HS-5 (cell line): ENCODE measurements at places on chromosomes 4 and X.

GRCh38 chr4:138392751-138393308 is 150.7 kb upstream of the SLC7A11 start:
- DNase-seq, result no peak

- DNase-seq, result no peak
These were observed 3.3 kb downstream of the PPP2R2C start for GRCh38 chr4:6469144-6469543.

GRCh38 chr4:8777320-8778196 is 94.1 kb downstream of the HMX1 start:
- no peak for DNase-seq

DNA sequence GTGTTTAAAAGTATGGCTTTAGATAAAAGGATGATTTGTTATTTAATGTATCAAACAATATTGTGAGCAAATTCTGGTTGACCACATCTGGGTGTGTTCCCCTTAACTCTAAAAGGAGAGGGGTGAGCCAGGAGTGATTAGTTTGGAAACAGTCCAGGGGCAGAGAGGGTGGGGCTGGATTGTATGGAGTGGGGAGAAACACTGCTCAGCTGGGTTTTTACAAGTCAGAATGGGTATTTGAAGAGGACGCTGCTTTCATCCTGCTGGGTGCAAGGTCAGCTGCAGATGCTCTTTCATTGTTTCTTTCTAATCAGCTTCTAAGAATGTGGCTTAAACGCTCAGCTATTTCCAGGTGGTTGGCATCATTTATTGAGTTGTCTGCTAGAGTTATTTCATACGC is 82.8 kb upstream of the LIMCH1 start:
- no peak for DNase-seq

DNA sequence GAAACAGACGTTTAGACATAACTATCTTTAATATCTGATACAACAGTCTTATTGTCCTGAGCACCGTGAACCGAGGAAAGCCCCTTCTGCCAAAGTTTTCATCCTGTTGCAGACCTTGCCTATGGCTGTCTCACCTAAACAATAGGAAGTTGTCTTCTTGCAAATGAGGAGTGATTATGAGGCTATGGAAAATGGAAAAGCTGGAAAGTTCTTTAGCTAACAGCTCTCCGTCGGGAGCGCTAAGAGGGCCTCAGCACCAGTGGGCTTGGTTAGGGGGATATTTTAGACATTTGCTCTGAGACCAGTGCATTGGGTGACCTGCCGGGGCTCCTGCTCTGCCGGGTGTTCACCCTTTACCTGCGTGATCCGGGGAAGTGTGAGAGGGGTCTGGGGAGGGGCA is 28.4 kb downstream of the TMEM131L start:
- DNase-seq, result no peak

DNA sequence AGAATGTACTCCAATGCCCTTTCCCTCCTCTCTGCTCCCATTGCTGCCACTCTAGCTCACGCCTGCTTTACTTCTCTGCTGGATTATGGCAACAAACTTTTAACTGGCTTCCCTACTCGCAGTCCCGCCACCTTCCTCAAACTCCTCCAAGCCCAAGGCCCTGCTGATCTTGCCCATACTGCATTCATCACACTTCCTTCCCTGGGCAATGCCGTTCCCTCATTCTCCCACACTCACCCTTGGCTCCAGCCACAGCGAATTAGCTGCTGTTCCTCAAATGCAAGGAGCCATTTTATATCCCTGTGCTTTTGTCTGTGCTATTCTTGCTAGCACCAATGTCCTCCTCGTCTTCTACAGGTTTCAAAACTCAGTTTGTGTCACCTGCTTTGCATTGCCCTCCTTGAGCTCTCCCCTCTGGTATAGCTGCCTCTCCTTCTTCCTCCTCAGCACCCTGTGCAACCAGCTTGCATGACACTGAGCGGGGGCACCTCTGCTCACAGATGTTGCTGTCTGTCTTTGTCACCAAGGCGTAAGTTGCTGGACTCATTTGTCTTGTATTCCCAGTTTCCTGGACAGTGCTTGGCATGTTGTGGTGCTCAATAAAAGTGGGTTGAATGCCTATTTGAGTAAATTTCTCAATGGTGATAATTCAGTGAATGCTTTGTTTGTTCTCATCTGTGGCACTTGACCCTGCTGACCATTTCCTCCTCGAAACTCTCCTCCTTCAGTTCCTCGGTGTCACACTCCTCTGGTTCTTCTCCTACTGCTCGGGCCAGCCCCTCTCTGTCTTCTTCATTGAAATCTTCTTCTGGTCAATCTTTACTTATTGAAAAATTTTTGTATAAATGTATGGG is 22.4 kb upstream of the MGST2 start:
- DNase-seq, result no peak

DNA sequence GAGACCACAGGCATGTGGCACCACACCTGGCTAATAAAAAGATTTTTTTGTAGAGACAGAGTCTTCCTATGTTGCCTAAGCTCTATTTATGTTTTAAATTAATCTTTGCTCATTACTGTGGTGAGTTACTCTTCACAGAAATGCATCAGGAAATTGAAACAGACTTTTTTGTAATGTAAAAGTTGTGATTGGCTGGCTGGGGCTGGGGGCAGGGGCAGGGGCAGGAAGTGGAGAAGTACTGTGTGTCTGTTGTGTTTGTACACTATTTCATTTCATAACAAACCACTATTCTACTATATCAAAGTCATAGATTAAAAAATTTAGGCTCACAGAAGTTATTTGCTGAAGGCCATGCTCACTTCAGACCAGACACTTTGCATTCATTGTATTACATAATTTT is 19.1 kb upstream of the ABRAXAS1 start:
- no peak for DNase-seq

DNA sequence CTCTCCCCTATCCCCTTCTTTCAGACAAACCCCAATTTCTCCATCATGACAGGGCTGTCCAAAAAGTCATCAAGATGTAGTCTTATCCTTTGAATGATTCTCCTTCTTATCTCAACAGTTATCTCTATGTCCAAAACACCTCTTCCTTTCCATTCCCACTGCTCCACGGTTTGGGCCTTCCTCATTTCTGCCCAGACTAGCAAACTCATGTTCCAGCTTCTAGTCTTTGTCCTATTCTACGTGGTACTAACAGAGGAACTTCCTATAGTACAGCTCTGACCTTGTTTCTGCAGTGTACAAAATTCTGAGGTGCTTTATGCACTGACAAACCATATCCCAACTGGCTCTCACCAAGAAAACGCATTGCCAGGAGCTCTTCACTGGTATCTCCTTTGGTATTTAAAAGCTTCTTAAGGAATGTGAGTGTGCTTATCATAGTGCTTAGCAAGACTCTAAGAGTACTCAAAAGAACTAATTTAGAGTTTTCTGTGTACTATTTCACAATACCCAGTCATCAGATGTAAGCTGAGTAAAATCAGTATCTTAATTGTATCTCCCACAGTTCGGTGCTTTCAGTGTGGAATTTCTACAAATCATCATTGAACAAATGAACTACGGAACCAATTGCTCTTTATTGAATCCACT is 65.5 kb downstream of the MAML3 start:
- no peak for DNase-seq

DNA sequence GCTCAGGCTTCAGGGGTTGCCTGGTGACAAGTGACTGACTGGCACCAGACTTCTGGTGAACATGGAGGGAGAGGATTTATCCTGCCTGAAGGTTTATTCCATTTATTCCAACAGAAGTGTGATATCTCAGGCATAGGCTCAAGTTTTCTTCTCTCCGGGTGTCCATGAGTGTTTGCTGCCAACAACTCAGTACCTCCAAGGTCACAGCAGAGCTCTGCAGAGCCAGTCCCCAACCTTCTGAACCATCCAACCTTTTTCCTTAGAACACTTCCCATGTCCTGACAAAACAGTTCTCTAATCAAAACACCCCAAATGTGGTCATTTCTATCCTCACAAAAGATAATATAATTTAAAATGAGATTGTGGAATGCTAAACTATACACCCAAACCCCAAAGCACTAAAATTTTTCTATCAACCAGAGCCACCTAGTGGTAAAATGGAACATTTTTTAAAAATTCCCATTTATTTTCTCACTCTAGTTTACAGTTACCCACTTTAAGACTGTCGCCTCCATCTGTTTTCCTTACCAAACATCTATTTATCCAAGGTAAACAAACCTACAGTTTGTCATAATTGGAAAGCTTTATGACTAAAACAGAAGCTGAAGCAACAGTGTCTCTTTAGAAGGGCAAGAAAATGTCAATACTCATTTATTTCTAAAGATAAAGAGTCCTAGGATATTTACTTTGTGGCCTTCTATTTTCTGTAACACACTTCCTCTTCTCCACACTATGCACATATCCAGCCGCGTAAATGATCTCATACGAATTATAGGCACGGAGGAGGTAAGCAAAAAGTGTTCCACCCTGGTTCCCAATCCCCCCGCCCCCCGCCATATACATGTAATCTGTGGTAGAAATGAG is 39.5 kb downstream of the TMEM154 start:
- DNase-seq, result peak; percentile 8

- DNase-seq, result no peak
These were observed 565.6 kb upstream of the TENM3 start for GRCh38 chr4:181677621-181678020.

GRCh38 chrX:138709886-138710791 is 1.4 kb downstream of the FGF13 start:
- no peak for DNase-seq

- no peak for DNase-seq
These were observed 99.2 kb downstream of the PSAPL1 start for GRCh38 chr4:7335344-7336066.

DNA sequence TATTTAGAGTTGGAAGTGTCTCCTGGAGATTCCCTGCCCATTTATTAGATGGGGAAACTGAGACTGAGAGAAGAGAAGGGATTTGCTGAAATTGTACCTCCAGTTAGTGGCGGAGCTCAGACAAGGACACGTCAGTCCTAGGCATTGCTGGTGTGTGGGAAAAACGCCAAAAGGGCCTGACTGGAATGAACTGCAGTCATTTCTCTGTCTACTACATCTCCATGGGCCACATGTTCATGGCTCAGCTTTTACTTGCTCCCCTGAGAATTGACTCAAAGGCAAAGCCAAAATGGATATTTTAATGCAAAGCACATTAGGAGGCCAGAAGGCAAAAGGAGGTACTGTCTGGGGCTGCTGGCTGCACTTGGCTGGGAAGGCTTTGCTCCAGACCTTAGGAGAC is 3.9 kb downstream of the TFDP3 start:
- no peak for DNase-seq

- no peak for DNase-seq
These were observed 378 bp upstream of the RPS6KA6 start for GRCh38 chrX:84188320-84188834.

DNA sequence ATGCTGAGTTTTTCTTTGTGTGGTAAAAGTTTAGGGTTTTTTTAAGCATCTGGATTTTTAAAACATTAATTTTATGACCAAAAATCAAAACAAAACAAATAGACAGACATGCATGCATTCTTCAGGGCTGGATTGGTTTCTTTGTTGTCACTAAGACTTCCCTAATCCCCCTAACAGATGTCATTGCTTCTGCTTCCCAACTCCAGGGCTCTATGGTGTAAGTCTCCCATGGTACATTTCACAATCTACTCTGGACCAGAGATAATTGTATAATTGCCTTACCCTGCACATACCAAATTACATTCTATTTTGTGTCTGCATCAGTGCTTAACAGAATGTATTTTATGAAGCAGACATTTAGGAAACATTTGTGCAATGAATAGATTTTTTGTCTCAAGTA is 529.1 kb upstream of the SMIM31 start:
- no peak for DNase-seq

DNA sequence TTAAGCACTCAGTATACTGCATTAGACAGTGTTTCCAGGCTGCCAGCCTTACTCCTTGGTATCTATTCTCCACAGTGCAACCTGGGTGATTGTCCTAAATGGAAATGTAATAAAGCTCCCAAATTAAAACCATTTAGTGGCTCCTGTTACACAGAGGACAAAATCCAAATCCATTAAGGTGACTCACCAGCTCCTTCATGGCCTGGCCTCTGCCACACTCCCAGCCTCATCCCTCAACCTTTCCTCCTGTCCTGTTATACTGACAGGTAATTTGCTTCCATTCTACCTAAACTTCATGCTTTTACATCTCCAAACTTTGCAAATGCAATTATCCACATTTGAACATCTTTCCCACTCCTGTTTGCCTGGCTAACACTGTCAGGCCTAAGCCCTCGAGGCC is 140.3 kb downstream of the INPP4B start:
- DNase-seq, result no peak

- peak; percentile 2 for DNase-seq
These were observed at the start of gene C4orf51 for GRCh38 chr4:145679991-145680455. Gene C4orf51, plus strand, starts transcription at chr4:145680146. Its CDS starts 58 bp downstream, at chr4:145680204.

GRCh38 chr4:119477412-119478053 is 151.1 kb downstream of the PDE5A start:
- no peak for DNase-seq

DNA sequence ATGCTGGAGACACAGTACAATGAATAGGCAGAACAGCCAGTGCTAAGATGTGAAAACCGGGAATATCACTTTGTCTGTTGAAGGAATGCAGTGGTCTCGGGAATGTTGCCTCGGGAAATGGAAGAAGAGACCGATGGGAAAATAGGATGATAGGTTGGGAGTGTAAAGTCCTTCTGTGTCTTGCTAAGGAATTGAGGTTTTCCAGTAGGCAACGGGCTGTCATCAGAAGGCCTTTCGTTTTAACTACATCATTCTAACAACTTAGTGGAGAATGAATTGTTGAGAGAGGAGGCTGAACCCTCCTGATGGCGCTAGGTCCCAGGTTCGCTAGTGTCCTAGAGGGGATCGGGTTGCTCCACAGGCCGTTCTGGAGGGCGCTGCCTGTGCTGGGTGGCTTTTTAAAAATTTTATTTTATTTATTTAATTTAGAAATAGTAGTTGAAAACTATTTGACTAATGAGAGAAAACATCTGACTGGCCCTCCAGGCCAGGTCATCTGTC is 730 bp downstream of the VBP1 start:
- DNase-seq, result peak; percentile 24

- peak; percentile 15 for DNase-seq
These were observed 141.7 kb downstream of the HHIP start for GRCh38 chr4:144787365-144788258.

DNA sequence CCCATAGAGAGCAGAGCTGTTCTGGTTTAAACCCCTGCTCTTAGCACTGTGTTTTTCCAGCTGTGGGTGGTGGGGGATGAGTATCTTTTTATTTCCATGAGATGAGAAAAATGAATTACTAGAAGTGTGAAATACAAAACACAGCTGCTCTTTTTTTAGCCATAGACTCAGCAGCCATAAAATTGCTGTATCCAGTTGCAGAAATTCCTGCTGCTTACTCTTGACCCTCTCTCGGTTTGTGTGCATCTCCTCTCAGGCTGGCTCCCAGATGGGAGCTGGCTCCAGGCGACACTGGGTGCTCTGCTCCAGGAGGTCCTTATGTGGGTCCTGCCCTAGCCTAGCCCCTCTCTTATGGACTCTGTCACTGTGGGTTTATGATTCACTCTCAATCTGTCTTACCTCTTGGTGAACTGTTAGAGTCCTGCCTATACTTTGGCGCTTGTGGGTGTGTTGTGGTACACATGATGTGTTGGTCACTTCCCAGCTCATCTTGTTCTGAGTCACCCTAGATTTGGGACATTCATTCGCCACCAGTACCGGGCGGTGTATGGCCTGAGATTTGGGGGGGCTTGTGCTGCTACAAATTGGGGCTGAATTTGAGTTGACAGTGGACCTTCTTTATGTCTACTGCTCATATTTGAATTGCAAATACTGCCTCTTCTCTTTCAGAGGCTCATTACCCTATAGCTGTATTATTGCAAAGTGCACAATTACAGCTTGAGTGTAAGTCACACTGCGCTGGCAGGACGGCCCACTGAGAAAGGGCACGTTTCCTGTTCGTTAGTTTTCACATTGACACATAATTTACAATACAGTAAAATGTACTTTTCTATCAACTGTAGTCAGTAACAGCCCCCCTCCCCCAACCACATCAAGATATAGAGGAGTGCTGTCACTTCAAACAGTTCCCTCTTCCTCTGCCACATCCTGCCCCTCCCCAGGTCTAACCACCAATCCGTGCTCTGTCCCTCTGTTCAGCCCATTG is 46.9 kb upstream of the MSANTD1 start:
- no peak for DNase-seq
